ENCODE measurements at places on chromosomes 13 and 19. TPM values are rescaled to one million over a fixed set of nuclear protein-coding genes. Genes with fewer than 3 reads are reported as not detected.

GRCh38 chr13:65727070-65727469 is 1503.1 kb downstream of the PCDH9 start:
- H3K27me3 ChIP-seq, result no peaks in the 10 kb centered on the region
- no peaks in the 10 kb centered on the region for H3K4me1 ChIP-seq
- H3K4me3 ChIP-seq, result no peak overlapping the region
- no peak for DNase-seq
- H3K36me3 ChIP-seq, result no peaks in the 10 kb centered on the region

- peaks cover 27% of the 10 kb centered on the region for H3K27me3 ChIP-seq
- H3K27ac ChIP-seq, result no peak overlapping the region
- DNase-seq, result peak; percentile 64
- H3K4me1 ChIP-seq, result peaks cover 12% of the 10 kb centered on the region
- no peaks in the 10 kb centered on the region for H3K36me3 ChIP-seq
- no peak overlapping the region for H3K4me3 ChIP-seq
Measured at GRCh38 chr19:41997121-41997850, 3.3 kb upstream of the ATP1A3 start.

DNA sequence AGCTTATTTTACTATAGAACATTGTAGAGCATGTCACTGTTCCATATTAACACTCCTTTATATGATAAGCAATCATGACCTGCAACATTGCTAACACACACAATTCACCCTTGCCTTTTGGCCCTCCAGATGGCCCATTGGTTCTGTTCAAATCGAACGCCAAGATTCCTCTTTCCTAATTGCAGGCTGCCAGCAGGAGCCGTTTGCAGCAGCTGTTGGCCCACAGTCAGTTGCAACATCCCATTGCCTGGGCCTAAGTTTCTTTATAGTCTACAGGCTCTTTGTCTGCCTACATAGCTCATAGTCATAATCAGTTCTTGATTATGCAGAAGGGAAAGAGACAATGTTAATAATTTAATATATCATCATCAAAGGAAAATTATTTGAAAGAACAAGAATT is 37.6 kb downstream of the KCTD12 start:
- no peaks in the 10 kb centered on the region for H3K4me1 ChIP-seq
- DNase-seq, result peak; percentile 24
- no peaks in the 10 kb centered on the region for H3K36me3 ChIP-seq
- H3K4me3 ChIP-seq, result no peak overlapping the region

MATK gene
- 3.5 TPM for total RNA-seq

AP1M2 gene
- 2.5 TPM for total RNA-seq

SH2D3A gene
- total RNA-seq, result 0.95 TPM

ZNF83 gene
- 23.0 TPM for total RNA-seq

ZNF813 gene
- 5.6 TPM for total RNA-seq

All from A673 (cell line).